Stimulated activated CD8-positive, alpha-beta memory T cell treated with anti-CD3 and anti-CD28 coated beads, Interleukin-7, amount 100 ng/mL, for 48 hours (primary cell): ENCODE measurements at places on chromosomes 4 and X.

DNA sequence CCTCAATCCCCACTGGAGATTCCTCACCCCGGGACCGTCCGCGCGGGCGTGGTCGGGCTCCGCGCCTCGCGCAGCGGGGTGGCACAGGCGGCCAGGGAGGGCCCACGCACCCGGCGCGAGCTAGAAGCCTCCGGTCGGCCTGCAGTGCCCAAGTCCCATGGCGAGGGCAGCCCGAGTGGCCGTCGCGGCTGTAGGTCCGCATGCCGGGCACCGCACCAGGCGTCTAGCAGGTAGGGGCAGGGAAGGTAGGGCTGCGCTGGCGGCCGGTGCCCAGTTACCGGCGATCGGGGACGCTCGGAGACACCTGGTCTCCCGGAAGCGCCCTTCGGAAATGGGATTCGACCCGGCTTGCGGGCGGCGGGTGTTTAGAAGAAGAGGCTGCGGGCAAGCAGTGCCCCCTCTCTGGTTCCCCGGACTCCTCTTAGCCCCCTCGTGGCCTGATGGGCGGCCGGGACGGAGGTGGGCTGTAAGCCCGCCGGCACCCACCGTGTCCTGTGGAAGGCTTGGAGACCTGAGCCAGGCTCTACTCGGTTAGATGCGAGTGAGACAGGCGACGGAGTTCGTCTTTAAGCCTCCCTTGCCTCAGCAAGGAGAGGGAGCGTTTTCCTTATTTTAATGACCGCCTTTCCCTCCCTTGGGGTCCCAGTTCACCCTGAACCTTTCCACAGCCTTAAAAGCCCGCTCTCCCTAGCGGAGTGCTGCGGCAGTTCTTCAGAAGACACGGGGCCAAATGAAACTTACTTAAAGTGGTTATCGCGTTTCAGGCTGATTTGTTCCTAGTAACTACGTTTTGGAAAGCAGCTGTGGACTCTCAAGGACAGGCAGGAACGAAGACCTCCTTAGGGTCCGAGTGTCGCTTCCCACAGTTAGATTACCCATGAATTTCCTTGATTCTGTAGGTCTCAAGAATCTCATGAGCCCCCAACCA, 821 bp downstream of the SLITRK2 start:
- no peak for DNase-seq

DNA sequence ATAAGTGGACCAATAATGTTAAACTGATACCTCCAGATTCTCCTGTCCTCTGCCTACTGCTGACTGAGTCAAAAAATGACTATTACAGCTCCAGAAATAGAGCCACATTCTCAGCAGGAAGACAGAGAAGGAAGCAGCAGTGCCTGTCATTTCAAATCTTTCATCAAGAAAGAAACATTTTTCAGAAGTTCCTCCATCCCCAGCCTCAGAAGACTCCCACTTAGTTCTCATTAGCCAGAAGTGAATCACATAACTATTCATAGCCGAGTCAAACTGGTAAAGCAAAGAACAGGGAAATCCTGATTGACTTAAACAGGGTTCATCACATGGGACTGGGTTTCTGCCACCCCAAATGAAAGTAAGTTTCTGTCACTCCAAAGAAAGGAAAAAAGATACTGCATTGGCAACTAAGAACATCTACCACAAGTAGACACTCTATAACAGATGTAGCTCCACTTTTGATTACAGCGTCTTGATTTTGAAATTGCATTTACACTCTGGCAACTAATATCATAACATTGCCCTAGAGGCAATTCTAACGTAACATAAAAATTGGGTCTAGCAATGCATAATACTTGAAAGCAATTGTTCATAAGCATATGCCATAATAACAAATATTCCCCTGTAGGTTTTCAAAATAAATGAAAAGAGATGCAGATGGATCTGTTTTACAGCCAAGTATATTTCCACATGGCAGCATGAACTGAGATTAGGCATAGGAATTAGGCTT, 599.8 kb downstream of the GALNTL6 start:
- DNase-seq = no peak

DNA sequence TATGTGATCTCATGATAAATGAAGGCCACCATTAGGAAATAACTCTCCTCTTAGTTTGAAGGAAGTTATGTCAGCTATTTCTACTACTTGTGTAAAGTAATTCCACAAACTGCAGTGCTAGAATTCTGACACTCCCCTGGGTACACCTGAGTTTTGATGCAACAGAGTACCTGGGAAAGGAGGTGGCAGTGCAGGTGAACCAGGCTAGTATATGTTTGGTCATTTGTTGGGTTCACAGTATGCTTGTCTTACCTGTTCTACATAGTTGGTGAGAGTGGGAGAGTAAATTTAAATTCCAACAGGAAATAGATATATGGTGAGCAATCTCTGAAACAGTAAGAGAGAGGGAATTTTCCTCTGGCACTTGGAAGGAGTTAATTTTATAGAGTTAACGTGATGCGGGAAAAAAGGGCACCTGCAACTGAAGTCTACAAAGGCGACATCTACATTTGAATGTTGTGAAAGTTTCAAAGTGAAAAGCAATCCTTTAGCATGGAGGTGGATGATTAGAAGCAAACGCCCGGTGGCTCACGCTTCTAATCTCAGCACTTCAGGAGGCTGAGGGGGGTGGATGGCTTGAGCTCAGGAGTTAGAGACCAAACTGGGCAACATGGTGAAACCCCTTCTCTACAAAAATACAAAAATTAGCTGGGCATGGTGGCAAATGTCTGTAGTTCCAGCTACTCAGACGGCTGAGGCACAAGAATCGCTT, 8.3 kb upstream of the SLC10A6 start:
- no peak for DNase-seq

GRCh38 chrX:118523920-118524319, 28.3 kb downstream of the DOCK11 start:
- no peak for DNase-seq

- no peak for DNase-seq
Measured at GRCh38 chr4:76197031-76197743, 16.4 kb downstream of the SCARB2 start.

DNA sequence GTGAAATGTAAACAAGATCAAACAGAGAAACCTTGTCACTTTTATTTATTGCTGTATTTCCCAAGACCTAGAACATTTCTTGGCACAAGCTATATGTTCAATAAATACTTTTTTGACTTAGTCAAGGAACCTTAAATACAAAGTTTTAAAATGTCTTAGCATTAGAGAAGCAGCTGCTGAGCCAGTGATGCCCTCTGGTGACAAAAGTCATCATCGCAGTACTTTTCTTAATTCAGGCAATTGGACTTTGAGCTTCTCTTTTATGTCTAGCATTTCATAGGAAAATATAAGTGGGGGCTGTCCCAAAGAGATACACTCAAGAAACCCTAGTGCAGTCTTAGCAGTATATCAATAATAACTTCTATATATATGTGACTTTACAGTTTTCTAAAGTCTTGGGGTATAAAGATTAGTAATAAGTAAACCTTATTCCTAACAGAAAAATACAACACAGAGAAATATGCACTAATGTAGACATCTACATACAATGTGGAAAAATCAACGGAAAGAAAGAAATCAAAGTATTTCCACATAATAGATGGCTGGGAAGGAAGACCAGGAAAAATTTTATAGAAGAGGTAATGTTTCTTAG, 118.4 kb downstream of the DTHD1 start:
- DNase-seq = no peak

GRCh38 chrX:11050013-11050412, 61.1 kb upstream of the HCCS start:
- no peak for DNase-seq

DNA sequence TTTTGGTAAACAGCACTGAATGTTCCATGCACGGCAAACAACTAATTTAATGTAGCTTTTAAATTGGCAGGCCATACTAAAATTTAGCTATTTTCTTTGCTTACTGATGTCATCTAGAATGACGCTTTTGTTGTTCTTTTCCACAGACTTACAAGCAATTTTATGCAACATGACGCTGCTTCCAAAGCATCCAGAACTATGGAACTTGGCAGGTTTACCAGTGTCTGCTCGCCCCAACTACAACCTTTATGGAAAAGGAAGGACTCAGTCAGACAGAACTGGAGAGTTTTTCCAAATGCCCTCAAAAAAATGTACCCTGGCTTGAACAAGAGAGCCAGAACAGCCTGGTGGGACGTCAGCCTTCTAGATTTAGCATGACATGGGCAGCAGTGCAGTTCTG, 58.7 kb downstream of the ANOS1 start:
- no peak for DNase-seq

GRCh38 chr4:75142850-75143249, 209.9 kb downstream of the PARM1 start:
- no peak for DNase-seq

GRCh38 chrX:136647677-136648360, at the start of gene CD40LG:
CD40LG (plus strand) TSS chrX:136648158; CDS start chrX:136648249, 91 bp downstream.
- DNase-seq = no peak

- no peak for DNase-seq
Measured at GRCh38 chrX:109830704-109831206, 97.7 kb upstream of the ACSL4 start.

- DNase-seq = no peak
Measured at GRCh38 chrX:15146515-15146914, 123.4 kb downstream of the ASB9 start.

- no peak for DNase-seq
Measured at GRCh38 chr4:23207059-23207458, 514.3 kb downstream of the GBA3 start.

- no peak for DNase-seq
Measured at GRCh38 chrX:142804085-142804484, 221.6 kb upstream of the SPANXN4 start.

- DNase-seq = no peak
Measured at GRCh38 chr4:190015538-190016368, 11.3 kb downstream of the FRG2 start.

DNA sequence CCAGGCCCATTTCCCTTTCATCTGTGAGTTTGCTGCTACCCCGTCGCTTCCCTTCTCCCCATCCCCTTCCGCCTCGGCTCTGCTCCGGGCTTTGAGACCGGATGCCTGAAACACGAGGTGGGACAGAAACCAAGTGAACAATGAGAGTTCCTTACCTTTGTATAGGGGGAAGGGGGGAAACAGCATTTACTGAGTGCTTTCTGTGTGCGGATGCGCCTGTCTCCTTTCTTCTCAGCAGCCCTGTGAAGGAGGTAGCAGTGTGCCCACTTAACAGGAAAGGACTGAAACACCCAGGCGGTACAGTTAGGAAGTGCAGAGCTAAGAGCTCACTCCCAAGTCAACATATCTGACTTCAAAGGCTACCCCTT, 43.2 kb upstream of the TMSB15B start:
- DNase-seq = no peak

DNA sequence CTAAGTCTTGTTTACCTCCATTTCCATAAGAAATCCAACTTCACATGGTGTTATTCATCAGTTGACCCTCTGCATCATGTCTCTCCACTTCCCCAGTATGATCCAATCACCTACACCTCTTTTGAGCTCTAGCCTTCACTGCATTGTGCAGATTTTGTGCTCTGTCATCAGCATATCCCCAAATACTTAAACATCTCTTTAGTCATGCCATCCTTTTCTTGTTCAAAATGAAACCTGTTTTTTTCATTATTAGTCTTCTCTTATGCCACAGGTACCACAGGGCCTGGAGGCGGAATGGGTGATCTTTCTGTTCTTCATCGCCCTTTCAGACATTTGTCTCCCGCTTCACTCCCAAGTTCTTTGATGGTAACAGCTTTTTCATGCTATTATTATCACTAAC, 382.7 kb upstream of the GALNTL6 start:
- no peak for DNase-seq

DNA sequence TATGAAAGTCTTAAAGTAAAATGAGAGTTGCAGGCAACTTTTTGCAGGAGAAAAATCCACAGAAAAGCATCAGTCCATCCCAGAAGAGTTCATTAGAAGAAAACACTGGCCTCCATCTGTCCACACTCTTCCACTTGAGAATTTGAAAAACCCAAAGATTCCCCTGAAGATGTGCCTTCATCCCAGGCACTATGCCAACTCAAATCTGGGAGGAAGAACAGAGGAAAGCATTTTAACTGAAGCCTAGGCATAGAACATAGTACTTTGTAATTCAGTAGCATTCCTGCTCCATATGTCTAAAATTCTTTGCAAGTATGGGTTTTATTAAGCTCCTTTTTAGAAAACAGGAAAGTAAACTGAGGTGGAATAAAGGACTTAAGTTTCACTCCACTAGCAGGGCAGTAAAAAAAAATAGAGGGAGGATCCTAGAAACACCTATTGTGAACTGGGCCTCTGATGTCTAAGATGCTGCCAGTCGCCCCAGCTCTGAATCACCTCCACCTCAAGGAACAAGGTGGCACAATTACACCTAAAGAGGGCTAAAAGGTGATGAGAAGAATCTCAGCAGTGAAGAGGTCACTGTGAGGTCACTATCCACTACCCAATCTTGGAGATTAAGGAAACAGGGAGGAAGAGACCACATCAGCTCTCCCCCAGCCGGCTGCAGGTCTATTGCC, 141.9 kb upstream of the FAM241A start:
- DNase-seq = no peak

DNA sequence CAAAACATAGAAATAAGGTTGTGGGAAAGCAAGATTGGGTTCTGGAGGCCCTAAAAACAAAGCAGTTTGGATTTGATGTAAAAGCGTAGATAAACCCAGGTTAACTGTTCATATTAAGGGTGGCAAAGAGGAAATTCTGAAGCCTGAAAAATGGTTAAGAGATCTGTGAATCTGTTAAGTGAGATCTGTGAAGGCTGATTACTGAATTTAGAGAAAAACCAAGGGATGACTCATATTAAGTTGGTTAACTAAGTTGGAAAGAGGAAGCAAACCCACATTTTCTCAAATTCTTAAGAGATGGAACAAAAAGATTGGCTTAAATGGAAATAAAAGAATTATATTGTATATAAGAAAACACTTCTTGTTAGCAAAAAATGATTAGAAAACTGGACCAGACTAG, 22.8 kb downstream of the GPAT3 start:
- no peak for DNase-seq

DNA sequence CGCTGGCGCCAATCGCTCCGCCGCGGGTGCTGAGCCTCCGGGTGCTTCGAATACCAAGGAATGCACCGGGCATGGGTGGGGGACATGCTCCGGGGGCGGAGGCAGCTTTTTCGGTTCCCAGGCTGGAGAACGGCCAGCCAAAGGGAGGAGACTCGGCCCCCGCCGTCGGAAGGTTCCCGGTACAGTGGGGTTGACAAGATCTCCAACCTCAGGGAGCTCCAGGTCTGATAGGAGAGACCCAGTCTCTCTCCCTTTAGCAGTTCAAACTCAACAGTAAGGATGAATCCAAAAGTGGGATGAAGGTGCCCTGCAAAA, 29.1 kb upstream of the BCORL1 start:
- DNase-seq = no peak

DNA sequence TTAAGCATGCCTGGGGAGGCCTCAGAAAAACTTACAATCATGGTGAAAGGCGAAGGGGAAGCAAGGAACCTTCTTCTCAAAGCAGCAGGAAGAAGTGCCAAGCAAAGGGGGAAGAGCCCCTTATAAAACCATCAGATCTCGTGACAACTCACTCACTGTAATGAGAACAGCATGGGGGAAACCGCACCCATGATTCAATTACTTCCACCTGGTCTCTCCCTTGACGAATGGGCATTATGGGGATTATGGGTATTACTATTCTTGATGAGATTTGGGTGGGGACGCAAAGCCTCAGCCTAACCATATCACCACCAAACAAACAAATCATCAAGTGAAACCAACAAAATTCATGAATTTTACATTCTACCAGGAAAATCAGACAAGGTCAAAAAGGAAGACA, 76.7 kb upstream of the TAB3 start:
- DNase-seq = no peak
